GM19239 (cell line): ENCODE measurements at places on chromosomes 1 and 21.

DNA sequence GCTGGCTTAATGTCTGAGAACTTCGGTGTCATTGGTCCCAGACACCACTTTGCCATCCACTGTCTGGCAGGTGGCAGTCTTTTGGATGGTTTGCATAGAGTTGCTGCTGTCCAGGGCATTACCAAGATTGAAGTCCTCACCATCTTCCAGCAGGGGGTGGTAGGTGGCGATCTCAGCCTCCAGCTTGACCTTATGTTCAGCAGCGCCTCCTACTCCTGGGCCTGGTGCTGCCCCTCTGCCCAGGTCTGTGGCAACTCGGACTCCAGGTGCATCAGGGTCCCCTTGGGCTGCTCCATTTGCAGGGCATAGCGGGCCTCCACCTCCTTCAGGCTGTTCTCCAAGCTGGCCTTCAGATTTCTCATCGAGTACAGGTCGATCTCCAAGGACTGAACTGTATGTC lies 573.3 kb upstream of the NCAM2 start:
- no peak for DNase-seq

DNA sequence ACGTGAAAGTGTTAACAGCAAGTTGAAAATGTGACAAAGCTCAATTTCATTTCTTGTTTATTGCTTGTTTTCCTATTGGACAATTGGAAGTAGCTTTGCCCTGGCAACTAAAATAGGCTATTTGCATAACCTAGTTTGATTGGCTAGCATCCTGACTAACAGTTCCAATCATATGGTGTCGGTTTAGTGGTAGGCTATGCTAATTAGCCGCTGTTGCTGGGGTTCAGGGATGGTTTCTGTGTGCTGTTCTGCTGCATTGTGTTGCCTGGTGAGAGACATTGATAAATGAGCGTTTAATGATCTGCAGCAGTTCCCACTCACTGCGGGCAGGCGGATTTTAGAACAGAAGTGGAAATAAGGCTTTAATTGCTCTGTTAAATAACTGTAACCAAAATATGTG lies 68.5 kb downstream of the DYRK1A start:
- peak; percentile 4 for DNase-seq

- no peak for DNase-seq
Measured at GRCh38 chr1:113742515-113742914, 16.8 kb downstream of the PHTF1 start.

DNA sequence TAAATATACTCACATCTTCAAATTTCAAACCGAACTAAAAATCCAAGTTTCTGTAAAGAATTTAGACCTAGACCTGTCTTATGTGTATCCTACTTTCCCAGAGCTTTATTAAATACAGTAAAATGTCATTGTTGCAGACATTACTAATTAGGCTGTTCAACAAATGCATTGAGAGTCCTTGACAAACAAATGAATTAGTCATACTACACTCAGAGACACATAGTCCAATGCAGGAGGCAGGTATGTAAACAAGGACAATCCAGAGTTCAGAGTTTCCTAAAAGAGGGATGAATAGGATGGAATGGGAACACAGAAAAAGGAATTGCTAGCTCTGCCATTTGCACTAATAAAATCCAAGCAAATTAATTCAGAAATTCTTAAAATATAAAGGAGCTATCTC lies 1.6 kb upstream of the EGLN1 start:
- DNase-seq: no peak

GRCh38 chr1:38029685-38030511 lies 16.7 kb downstream of the POU3F1 start:
- peak; percentile 64 for DNase-seq

- DNase-seq: no peak
Measured at GRCh38 chr1:232319072-232319471, 310.9 kb downstream of the SIPA1L2 start.

- DNase-seq: no peak
Measured at GRCh38 chr21:21188513-21189195, 190.4 kb downstream of the NCAM2 start.

DNA sequence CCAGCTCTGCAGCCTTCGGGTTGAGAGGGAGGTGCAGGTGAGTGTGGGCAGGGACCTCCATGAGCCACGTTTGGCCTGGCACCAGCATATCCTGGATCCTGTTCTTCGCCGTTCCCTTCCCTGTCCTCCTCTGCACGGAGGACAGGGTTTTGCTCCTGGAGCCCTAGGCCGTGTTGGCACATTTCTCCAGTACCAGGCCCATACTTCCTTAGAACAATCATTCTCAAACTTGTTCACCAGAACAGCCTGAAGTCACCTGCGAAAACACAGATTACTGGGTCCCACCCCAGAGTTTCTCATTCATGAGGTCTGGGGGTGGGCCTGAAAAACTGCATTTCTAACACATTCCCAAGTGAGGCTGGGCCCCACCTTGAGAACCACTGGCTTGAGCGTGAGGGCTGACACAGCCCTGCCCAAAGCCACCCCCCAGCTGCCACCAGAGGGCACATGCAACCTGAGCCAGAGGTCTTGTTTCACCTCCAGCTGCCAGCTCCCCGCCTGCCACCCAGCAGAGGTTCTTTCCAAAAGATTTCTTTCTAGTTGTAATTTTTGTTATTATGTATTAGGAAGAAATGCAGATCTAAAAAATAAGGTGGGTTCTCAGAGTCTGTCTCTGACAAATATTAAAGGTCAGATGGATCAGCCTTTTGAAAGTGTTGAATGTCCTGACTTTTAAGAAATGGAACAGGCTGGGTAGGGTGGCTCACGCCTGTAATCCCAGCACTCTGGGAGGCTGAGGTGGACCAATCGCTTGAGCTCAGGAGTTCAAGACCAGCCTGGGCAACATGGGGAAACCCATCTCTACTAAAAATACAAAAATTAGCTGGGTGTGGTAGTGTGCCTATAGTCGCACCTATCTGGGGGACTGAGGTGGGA lies 39.6 kb upstream of the LDLRAP1 start:
- peak; percentile 39 for DNase-seq

GRCh38 chr1:87511449-87511848 lies 182.8 kb downstream of the LMO4 start:
- DNase-seq: no peak

DNA sequence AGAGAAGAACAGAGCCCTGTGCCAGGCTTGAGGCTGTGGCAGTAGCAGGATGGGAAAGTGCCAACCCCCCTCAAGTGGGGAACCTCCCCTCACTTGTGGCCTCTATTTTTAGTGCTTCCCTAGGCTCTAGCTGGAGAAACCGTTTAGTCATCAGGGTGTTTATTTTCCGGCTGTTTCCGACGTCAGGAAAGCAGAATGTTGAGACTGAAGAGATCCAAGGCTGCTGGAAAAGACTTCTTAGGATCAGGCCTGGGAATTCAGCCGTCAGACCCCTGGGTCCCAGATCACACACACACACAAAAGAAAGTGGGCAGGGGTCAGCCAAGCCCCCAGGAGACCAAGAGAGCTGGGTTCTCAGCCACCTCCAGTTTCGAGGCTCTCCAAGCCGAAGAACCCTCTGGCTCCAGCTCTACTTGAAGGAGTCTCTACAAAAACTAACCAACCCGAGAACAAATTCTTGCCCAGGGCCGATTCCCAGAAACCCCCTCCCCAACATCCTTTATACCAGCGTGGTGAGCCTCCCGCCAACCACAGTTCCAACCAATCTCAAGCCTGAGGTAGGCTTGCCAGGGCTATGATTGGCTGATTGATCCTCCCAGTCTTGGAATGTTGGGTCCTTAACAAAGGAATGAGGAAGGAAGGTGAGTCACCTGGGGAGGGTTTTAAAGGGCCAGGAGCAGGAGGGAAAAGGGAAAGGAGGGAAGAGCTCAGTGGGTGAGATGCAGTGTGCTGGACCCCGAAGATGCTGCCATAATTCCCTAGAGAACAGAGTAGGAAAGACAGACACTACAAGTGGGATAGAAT lies 2.5 kb upstream of the MEF2D start:
- DNase-seq: no peak

GRCh38 chr1:96488777-96489176 lies 232.8 kb upstream of the PTBP2 start:
- no peak for DNase-seq

- no peak for DNase-seq
Measured at GRCh38 chr1:195185321-195185720, 1422.9 kb downstream of the KCNT2 start.

DNA sequence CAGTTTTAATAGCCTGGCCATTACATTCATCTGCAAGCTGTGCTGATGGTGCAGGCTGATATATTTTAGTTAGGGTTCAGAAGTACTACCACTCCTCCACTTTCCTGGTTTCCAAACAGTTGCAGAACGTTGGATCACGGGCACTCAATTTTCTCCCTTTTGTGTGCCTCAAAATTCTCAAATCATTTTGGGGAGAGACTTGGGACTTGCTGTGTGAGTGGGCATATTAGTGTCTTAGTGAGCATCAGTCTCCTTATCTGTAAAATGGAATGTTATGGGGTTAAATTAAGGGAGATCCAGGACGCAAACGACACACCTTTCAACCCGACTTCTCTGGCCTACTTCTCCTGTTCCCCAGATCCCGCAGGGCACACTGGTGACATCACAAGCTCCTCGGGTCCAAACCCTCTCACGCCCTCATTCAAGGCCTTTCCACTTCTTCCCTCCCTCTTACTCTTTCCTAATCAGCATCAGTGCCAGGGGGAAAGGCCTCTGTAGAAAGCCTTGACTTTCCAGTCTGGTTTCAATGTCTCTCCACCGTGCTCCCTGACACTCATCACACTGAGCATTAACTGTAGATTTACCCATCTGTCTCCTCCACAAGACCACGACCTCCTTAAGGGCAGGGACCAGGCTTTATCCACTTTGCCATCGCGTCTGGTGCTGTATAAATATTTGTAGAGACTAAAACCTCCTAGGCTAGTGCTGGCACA lies 1.2 kb downstream of the PIGP start:
- DNase-seq: no peak

DNA sequence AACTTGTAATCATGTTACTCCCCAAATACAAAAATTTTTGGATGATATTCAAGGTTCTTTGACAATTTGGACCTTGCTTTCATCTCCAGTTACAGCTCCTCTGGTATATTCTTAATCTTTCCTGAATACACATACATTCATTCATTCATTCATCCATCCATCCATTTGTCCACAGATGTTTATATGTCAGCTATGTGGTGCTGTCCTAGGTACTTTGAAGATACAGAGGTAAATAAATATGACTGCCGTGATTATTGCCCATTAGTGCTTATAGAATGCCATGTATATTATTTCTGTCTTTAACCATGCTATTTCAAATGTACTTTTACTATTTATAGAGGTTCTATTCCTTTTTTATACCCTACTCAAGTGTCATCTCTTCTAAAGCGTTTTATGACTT lies 72.1 kb downstream of the SYT14 start:
- DNase-seq: no peak

DNA sequence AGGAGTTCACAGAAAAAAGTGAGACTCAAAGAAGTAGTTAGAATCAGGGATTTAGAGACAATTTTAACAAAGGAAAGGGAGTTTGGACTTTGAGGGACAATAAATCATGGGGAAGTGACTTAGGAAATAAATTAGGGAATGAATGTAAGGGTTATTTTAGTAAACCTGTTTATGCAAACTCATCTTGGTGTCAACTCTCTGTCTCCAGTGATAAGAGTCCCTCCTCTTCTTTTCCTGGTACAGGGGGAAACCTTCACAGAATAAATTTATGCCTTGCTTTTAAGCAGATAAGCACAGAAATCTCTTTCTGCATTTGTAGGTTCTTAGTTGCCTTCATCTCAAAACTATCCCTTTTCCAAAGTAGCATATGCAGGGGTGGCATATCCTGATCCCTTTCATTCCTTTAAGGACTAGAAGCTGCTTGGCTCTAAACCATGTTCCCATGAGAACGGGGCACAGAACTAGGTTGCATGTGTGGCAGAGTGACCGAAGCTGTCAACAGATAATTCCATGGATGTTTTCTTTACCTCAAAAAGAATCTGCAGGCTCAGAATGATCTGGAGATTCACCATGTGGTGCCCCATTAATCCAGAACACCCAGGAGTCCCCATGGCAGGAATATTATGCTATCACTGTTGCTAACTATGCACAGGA lies 155.4 kb downstream of the ZNF648 start:
- no peak for DNase-seq

GRCh38 chr1:245996811-245997210 lies 510.3 kb downstream of the SMYD3 start:
- DNase-seq: no peak

DNA sequence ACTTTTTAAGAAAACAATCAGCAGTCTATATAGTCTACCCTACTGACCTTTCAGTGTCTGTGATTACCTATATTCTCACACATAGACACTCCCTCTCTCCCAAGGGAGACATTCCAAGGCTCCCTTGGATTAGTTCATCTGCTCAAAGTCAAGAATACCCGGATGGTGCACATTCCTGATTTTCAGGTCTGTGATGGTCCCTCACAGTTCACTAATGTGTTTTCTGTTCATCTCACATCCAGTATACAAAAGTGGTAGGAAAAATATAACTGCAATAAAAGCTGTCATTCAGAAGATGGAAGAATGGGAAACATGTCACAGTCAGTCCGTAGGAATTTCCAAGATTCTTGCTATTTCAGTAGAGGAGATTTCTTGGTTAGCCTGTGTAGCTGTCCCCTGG lies 224.1 kb upstream of the CACYBP start:
- no peak for DNase-seq

DNA sequence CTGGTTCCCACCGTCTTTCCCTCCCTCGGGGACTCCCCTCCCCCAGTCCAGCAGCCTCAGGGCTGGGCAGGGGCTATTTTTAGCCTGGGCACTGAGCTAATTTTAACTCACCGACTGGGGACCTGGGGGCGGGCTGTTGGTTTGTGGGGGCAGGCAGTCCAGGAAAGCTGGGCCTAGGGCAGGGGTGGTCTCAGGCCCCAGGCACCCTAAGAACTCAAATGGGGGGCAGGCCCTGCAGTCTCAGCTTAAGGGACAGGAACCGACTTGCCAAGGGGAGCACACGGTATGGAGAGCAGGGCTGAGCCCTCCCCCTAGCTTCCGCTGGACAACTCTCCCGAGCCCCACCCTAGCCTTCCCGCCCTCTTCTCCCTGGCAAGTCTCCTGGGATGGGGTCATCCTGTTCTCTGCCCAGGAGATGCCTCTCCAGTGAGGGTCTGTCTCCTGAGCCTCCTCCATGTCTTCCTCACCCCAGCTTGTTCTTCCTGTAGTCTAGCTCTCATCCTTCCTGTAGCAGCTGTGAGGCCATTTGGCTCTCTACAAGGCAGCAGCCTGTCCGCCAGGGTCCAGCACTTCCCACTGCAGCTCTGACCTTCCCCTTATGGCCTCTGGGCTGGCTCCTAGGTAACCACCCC lies 10.1 kb downstream of the MEF2D start:
- no peak for DNase-seq

DNA sequence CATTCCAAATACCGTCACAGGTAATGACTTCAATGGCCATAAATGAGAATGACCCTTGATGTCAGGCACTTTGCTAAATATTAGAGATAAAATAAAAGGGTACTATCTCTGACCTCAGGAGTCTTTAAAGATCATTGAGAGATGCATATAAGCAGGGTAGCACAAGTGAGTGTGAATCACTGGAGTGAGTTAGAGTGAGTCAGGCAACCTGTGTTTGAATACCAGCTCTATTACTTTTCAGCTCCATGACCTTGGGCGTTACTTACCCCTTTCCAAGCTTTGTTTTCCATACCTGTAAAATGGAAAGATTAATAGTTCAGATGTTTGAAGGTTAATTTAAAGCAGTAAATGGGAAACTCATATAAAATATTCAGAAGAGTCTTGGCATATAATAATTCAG lies 1058.0 kb upstream of the ADGRL4 start:
- no peak for DNase-seq
